Epithelial cell of prostate (primary cell): ENCODE measurements at places on chromosomes 16 and 17.

- DNase-seq: no peak
Measured at GRCh38 chr16:57985204-57986181, 14.6 kb upstream of the CNGB1 start.

DNA sequence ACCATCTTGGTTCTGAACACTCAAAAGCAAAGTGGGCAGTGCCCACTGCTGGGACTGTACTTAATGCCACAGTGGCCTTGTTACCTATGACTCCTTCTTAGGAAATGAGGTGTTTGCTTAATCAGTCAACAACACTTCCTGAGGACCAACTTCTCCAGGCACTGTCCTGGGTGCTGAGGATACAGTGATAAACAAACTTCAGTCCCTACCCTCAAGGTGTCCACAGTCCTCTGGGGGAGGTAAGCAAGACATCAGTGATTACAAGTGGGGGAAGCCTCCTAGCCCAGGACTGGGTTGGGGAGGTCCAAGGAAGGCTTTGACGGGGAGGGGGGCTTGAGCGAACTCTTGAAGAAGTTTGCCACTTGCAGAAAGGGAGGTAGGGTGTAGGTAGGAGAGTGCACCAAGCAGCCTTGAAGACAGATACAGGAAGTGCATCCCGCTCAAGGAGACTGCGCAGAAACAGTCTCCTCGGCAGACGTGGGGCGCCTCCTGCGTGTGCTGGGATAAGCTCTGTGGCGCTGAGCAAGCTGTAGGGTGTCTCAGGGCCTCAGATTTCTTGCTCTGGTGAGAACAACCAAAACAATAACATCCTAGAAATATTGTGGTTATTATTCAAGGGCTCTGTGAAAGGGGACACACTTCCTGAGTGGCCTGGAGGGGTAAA lies 2.6 kb upstream of the ABCC3 start:
- no peak for DNase-seq

DNA sequence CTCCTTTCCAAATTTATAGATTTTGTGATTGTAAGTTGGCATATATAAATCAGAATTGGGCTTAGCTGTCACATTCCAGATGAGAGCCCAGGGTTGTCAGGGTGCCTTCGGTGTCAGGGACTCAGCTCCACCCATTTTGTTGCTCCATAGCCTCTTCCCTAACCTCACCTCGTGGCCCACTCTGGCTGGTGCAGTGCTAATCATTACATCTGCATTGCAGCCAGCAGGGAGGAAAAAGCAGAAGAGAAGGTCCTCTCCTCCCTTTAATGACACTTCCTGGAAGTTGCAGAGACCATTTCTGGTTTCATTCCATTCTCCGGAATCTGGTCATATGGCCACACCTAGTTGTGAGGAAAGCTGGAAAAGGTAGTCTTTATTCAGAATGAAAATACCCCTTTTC lies 113.3 kb downstream of the CCT6B start:
- DNase-seq: no peak

DNA sequence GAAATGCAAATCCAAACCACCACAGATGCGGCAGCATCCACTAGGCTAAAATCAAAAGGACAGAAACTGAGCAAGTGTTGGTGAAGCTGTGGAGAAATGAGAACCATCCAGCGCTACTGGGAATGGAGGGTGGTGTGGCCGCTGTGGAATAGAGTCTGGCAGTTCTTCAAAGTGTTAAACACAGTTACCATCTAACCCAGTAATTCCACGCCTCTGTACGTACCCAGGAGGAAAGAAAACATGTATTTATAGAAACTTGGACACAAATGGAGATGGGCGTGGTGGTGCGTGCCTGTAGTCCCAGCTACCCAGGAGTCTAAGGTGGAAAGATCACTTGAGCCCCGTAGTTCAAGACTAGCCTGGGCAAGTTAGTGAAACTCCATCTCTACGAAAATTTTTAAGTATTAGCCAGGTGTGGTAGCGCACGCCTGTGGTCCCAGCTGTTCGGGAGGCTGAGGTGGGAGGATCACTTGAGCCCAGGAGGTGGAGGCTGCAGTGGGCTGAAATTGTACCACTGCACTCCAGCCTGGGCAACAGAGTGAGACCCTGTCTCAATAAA lies 11.6 kb downstream of the SLC25A10 start:
- DNase-seq: no peak

DNA sequence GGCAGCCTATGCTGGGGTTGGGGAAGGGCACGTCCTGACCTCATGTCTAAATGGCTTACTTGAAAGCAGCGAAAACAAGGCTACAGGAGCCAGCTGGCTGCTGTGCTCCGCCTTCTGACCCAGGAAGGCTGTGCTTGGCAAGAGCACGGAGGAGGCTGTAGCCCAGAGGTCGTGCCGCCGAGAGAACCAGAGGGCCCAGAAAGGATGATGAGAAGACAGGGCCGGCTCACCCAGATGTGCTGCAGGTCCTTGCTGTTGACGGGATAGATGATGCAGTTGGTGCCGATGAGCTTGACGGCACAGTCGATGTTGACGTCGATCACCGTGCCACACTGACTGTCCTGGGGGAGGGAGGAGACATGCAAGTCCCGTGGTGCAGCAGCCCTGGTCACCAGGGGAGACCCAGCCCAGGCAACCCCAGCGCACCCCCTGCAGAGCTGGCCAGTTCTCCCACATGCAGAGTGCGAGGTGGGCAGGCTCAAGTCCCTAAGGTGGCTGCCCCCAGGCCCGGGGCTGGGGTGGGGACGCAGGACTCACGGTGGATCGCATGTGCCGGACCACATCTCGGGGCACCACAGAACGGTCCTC lies 20.7 kb downstream of the SPHK1 start:
- no peak for DNase-seq

DNA sequence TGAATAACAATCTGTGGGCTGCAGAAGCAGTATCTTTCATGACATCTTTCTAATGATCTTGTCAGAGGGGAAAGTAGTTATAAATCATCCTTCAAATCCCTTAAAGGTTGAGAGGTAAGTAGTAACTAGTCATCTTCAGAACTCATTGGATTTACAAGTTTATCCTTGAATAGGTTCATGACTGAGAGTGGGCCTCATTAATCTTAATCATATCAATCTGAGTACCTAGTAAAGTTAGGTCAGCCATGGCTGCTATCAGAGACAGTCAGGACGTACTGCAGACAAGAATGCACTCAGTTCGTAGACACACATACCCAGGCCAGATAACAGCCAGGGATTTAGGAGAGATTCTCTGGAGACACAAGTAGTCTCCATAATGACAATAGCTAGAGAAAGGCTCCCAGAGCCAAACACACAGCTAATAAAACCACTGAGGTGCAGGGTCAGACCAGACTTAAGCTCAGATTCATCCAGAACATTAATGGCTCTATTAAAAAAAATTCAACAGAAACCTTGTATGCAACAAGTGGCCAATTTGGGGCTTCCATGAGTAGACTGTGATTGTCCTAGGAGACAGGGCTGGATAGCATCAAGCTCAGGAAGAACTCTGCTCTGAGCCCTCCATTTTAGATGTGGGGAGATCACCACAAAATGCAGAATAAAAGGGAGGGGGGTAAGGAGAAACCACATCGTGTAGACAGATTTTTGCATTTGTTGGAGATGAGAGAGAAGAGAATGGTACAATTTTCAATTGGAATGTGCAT lies 65.8 kb downstream of the TBX4 start:
- no peak for DNase-seq

- DNase-seq: no peak
Measured at GRCh38 chr17:74713171-74713755, 540 bp upstream of the CD300LF start.

DNA sequence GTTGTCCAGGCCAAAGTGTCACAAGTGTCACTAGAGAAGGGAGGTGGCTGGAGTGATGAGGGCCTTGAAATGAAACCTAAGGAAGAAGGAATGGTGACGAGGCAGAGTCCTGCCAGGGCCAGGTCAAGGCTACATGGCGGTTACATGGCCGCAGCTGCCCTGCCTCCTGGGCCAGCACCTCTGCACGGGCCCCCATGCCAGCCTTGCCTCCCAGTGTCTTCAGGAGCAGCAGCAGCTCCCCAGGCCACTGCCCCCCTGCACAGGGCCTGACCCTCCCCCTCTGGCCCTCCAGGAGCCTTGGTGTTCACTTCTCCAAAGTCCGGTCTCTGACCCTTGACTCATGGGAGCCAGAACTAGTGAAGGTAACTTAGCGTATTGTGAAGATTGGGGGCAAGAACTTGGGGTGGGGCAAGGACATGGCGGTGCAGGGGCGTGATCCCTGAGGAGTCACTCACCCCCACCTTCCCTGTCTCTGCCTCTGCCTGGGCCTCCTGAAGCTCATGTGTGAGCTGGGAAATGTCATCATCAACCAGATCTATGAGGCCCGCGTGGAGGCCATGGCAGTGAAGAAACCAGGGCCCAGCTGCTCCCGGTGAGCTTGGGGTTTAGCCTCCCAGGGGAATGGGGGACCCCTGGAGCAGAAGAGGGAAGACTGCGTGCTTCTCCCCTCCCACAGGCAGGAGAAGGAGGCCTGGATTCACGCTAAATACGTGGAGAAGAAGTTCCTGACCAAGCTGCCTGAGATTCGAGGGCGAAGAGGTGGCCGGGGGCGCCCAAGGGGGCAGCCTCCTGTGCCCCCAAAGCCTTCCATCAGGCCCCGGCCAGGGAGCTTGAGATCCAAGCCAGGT lies 4.1 kb upstream of the KCTD11 start:
- no peak for DNase-seq

- no peak for DNase-seq
Measured at GRCh38 chr17:27473748-27474609, 17.7 kb downstream of the KSR1 start.

- no peak for DNase-seq
Measured at GRCh38 chr17:44910231-44911106, 4.8 kb downstream of the GFAP start.

GRCh38 chr17:15049795-15050160 lies 215.3 kb downstream of the PMP22 start:
- DNase-seq: no peak

- DNase-seq: no peak
Measured at GRCh38 chr17:71184716-71185115, 936.1 kb upstream of the SOX9 start.

- no peak for DNase-seq
Measured at GRCh38 chr17:83182620-83183101, 103.3 kb downstream of the METRNL start.

DNA sequence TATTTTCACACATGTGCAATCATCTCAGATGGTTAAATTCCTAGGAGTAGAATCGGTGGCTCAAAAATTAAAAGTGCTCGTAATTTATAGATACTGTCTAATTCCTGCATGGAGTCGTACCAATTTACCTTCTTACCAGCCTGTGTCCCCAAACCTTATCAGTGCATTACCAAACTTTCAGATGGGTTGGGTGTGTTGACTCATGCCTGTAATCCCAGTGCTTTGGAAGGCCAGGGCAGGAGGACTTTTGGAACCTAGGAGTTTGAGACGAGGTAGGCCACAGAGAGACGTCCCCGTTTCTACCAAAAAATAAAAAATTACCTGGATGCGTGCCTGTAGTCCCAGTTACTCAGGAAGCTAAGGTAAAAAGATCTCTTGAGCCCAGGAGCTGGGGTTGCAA lies 34.5 kb upstream of the GPRC5B start:
- DNase-seq: no peak

DNA sequence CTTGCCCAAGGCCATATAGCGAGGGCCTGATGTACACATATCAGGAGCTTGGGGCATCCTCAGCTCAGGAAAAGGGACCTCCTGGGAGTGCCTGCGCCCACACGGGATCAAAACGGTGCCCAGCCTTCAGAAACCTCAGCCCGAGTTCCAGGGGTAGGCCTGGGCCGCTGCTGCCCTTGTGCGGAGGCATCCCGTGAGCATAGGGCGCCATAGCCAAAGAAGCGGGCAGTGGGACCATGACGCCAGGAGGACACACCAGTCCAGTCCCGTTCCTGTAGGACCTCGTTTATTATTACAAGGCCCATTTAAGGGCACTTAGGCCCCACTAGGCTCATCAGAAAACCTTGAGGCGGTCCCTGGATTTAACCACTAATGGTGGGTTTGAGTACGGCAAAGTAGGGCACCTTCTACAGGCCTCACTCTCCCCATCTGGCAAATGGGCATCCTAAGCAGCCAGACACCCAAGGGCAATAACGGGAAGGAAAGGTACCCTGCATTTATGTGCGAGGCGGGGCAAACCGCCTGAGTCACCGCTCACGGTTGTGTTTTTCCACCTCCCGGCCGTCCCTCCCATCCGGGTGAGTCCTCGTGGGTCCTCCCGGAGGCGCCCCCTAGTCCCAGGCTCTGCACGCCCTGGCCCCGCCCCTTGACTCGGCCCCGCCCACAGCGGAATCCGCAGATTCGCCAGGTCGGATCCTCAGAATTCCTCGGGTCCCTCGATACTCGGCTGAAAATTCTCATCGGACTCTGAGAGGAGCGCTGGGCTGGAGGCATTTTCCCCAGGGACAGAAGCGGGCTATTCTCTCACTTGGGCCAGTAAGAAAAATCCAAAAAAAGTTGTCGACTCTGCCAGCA lies 726 bp upstream of the SETD1A start:
- peak; percentile 62 for DNase-seq

DNA sequence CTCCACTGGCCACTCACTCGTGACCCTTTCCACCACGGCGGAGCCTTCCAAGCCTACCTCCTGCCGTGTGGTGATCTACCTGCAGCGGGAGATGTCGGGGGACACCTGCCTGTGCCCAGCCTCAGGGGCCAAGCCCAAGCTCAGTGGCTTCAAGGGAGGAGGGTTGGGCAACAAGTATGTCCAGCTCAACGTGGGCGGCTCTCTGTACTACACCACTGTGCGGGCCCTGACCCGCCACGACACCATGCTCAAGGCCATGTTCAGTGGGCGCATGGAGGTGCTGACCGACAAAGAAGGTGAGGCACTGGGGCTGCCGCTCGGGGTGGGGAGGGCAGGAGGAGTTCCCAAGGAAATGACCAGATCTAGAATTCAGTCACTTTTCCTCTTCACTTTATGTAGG lies 3.9 kb downstream of the TNFAIP1 start:
- no peak for DNase-seq

DNA sequence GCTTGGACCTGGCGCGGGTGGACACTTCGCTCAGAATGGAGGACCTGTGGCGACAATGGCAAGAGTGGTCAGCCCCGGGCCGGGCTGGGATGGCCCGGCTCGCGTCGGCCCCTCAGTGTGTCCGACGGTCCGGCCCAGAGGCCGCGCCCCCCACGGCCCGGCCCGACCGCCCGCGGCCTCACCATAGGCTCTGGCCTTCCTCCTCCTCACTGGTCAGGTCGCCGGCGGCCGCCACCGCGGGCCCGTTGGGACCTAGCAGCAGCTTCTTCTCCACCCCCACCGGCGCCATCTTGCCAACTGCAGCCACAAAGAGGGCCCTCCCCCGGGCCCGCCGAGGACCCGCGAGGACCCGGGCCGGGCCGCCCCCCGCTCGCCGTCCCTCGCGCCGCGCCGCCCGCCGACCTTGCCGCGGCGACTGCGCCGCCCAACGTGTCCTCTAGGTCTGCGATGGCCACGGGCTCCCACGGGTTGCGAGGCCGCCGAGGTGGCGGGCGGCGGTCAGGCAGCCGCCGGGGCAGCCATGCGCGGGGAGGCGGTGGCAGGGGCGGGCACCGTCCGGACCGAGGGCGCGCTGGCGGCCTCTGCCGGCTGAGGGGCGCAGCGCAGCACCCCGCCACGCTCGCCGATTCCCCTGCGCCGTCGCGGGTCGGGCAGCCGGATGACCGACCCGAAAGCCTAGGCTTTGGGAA lies at the start of gene DYNC1LI2:
TSS of gene DYNC1LI2 (minus strand) at position 307 of the 689 bp plus-strand sequence. CDS start at position 289, 18 bp downstream.
- DNase-seq: no peak
